Endothelial cell (in vitro differentiated cells): ENCODE measurements at places on chromosomes 13 and 19.

- DNase-seq, result no peak
Measured at GRCh38 chr19:40521276-40521675, 54.5 kb downstream of the SPTBN4 start.

DNA sequence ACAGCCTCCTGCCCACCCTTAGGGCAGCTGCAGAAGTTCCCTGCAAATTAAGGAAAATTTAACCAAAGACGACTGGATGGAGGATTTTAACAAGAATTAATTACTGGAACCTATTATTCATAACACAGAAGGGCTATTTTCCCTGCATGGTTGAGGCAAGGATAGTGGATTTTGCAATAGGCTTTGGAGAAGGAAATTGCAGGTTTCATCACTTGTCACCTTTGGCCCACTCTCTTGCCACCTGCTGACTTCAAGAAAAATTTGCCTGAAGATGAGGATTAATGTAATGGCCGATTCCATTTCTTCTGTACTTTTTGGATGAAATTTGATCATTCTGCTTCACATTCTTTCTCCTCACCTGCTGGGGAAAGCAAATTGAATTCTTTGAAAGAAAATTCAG is 261.7 kb downstream of the FGF9 start:
- no peak for DNase-seq

DNA sequence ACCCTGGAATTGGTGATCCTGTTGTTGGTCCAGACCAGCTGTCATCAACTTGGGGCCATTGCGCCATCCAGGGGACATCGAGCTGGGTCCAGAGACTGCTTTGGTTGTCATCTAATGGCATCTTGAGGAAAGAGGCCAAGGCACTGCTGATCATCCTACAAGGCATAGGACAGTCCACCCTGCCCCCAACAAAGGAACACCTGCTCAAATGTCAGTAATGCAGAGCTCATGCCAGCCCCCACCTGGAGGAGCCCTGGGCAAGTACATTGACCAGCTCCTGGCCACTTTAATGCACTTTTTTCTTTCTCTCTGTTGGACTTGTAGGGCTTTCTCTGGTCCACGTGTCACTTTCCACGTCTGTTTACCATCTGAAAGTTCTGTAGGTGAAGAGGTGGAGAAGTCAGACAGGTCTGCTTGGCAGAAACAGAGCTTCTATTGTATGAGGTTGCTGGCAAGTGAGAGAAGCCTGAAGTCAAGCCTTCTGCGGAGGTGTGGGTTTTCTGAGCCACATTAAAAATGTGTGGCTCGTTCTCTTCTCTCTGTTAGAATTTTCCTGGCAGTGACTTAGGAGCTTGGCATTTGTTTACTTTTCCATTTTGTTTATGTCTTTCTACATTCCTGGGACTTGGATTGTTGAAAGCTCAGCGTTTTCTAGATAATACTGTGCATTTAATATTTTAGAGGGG is 124.0 kb upstream of the RNF113B start:
- no peak for DNase-seq

DNA sequence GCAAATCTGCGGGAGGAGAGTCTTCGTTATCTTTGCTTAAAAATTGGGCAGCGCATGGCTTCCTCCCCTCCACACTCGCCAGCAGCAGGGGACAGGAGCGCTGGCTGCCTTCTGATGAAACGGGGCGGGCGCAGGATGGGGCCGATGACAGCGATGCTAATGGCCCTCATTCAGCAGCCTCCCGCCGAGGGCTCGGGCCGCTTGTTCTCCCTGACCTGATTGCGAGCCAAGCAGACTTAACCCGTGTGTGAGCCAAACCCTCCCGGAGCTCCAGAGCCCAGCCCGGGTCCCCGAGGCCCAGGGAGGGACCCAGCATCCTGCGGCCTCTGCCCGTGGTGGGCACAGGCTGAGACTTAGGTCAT is 90.3 kb downstream of the KDM4B start:
- no peak for DNase-seq

DNA sequence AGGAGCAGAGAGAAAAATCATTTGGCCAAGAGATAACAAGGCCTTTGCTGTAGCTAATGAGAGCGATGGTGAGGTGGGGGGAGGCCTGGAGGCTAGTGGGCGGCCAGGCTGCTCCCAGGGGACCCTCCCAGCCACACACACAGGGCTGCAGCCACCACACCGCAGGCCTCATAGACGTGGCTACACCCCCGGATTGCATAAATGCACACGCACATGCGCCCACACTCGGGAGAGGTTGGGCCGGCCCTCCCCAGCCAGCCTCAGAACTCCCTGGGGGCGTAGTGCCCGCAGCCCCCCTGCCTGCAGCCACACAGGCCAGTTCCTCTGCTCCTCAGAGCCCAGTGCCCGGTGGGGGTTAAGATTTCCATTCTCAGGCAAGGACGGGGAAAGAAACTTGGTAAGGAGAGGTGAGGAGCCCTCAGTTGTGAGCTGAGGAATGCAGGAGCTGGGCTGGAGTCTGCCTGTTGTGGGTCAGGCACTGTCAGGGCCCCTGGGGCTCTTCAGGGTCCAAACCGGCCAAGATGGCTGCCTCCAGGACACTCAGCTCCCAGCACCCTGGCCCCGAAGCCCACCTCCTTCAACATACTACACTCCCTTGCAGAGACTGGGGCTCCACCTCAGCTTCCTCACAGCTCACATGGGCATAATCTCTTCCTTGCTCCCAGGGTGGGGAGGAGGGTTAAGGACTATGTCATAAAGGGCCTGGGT is 8.0 kb downstream of the PTH2 start:
- no peak for DNase-seq

DNA sequence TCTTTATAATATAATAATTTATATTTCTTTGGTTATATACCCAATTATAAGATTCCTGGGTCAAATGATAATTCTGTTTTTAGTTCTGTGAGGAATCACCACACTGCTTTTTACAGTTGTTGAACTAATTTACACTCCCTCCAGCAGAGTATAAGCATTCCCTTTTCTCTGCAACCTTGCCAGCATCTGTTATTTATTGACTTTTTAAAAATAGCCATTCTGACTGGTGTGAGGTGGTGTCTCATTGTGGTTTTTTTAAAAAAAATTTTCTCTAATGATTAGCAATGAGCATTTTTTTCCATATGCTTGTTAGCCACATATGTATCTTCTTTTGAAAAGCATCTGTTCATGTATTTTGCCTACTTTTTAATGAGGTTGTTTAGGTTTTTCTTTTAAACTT is 122.2 kb downstream of the ZNF486 start:
- no peak for DNase-seq

DNA sequence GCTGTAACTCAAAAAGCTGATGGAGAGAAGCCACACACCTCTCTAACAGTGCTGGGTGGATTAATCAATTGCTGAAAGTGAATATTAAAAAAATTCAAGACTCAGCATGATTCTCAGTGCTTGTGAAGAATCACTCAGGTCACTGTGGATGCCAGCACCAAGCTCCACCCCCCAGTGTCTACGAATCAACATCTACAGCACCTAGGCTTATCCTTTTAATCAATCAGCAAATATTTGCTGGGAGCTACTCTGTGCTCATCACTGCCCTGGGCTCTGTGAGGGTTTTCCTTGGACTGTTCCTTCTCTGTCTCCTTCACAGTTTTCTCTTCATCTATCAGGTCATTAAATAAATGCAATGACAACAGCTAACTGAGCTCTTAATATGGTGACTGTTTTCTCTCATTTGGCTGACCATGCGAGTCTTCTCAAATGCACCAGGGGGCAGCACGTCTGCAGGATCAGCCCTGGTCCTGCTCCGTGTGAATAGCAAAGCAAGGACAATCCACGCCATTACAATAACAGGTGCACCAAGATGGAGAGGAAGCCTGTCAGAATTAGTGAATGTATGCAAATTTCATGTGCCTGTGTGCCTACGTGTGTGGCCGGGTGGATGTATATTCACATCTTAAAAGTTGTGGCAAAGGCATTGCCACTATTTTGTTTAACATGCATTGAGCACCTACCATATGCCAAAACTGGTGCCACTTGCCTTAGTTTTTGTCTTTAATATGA is 14.6 kb upstream of the C13orf42 start:
- DNase-seq, result peak; percentile 63

DNA sequence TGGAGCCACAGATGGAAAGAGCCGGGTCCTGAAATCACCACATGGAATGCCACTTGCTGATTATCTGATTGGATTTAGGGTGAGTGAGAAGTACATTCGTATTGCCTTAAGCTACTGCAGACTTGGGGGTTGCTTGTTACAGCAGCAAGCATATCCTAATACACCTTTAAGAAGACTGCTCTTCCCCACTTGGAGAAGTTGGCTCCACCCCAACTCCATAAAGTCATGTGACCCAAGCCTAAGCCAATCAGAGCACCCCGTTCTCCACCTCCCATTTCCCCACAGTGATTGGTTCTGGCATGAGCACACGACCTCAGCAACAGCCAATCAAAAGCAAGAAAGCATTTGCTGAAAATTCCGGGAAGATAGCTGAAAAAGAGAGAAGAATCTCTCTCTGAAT is 23.1 kb downstream of the CACNA1A start:
- no peak for DNase-seq

- DNase-seq, result no peak
Measured at GRCh38 chr19:48636859-48637448, at the start of gene DBP. Gene DBP (minus strand): TSS chr19:48637379. CDS start chr19:48636994, 385 bp downstream.

GRCh38 chr13:28117689-28118377 is 17.5 kb upstream of the FLT3 start:
- no peak for DNase-seq

DNA sequence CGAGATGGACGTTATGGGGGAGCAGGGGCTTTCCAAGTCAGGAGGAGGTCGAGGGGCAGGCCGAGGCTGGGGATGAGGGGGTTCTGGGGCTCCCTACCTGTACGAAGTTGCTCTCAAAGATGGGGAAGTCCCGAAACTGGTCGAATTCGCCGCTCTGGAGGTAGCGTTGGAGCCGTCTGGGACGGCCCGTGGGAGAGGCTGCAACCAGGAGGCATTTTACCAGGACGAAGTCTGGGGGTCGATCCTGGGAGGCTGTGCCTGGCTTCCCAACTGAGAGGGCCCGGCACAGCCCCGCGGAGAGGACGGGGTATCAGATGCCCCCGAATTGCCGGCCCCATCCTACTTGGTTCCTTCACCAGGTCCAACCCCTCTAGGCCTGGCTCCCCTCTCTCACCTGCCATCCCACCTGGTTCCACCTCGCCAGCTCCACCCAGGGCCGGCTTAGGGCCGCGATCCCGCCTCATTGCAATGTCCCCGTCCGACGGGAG is 527 bp upstream of the EMC10 start:
- no peak for DNase-seq

- no peak for DNase-seq
Measured at GRCh38 chr19:44671400-44671799, at the start of gene CEACAM19. Gene CEACAM19 (plus strand): TSS chr19:44671482. CDS start chr19:44671932, 450 bp downstream.

DNA sequence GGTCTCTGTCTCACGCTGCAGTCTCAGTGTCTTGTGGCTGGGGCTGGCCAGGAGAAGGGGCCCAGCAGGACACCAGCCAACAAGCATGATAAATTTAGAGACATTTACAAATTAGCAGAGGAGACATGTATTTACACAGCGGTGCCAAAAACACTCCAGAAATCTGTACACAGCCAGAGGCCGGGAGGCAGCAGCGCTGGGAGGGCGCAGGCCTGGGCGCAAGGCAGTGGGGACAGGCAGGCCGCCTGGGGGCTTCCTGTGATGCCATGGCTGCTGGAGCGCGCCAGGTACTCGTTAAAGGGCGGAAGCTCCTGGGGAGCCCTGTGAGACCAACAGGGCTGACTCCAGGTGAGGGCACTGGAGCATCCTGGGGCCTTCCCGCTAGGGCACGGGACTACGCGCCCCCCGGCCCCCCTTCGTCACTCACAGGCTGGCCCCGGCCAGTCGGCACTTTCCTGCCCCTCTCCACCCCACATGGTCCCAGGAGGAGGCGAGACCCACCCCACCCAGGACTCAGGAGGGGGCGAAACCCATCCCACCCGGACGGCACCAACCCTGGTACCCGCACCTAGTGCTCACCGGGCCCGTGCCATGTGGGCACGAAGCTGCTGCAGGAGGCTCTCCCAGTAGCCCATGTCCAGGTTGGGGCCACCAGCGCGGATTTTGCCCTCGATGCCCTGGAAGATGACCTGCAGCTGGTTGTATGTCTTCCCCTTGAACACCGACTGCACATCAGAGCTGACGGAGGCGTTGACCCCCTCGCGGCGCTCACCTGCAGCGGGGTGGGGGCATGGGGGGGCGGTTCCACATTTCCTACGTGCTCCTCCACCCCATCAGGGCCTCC is 7.4 kb upstream of the TBXA2R start:
- no peak for DNase-seq

GRCh38 chr19:6066661-6067646 is 43.3 kb downstream of the RFX2 start:
- DNase-seq, result peak; percentile 84

DNA sequence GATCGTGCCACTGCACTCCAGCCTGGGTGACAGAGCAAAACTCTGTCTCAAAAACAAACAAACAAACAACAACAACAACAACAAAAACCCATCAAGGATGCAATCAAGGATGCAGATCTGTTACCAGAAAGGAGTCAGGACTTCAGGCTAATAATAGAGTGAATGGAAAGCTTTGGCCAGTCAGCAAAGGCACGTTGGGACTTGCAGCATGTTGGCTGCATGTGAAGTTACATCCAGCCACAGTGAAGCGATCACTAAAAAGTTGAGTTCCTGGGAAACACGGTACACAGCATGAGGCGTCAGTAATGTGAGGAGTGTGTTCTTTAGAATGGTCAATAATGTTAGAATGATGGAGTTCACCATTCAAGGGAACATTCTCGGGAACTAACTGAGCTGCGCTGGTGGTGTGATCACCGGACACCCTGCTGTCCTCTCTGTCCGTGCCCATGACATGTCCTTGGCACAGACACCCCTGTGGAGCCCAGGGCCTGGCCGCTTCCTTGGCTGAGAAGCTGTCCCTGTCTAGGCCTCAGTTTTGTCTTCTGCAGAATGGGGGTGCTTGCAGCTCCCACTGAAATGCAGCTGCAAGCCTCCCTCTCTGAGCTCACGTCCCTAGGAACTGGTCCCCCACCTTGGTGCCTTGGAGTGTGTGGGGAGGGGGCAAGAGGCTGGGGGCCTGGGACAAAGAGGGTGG is 2.3 kb upstream of the LGALS7B start:
- DNase-seq, result no peak

DNA sequence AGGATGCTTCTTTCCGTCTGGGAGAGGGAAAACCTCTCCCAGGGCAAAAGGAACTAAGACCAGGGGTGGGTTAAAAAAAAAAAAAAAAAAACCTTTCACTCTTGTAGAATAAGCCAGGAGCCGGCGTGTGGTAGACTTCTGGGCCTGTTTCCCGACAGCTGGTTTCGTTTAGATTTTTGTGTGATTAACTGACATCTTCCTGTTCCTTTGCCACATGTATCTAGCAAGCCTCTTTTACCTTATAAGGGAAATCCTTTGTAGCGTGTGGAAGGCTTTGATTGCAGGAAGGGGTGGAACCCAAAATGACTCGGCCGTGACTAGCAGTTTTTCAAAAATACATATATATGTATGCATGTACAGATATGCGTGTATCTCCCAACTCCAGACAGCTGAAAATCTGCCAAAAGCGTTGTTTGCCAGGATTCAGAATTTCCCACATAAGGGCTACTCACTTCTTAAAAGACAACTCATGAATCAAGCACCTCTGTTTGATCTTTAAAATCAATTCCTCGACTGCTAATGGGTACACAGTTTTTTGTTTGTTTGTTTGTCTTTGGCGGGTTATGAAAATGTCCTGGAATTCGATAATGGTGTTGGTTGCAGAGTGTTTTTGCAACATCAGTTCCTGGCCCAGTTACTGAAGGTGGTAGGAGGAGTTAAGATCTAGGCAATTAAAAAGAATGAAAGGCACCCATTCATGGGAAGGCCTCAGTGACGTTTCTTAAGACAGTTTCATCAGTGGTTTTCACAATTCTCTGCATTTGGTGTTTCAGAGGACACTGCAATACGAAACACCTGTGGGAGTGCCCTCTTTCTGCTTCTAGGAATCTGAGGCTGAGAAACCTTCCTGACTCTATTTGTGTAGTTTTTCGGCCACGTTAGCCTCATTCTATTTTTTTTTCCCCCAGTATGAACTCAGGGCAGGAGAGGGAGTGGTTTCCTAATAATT is 2.7 kb downstream of the TPM4 start:
- DNase-seq, result no peak
